Stimulated activated naive CD4-positive, alpha-beta T cell (primary cell): ENCODE measurements at places on chromosomes 16 and 17.

DNA sequence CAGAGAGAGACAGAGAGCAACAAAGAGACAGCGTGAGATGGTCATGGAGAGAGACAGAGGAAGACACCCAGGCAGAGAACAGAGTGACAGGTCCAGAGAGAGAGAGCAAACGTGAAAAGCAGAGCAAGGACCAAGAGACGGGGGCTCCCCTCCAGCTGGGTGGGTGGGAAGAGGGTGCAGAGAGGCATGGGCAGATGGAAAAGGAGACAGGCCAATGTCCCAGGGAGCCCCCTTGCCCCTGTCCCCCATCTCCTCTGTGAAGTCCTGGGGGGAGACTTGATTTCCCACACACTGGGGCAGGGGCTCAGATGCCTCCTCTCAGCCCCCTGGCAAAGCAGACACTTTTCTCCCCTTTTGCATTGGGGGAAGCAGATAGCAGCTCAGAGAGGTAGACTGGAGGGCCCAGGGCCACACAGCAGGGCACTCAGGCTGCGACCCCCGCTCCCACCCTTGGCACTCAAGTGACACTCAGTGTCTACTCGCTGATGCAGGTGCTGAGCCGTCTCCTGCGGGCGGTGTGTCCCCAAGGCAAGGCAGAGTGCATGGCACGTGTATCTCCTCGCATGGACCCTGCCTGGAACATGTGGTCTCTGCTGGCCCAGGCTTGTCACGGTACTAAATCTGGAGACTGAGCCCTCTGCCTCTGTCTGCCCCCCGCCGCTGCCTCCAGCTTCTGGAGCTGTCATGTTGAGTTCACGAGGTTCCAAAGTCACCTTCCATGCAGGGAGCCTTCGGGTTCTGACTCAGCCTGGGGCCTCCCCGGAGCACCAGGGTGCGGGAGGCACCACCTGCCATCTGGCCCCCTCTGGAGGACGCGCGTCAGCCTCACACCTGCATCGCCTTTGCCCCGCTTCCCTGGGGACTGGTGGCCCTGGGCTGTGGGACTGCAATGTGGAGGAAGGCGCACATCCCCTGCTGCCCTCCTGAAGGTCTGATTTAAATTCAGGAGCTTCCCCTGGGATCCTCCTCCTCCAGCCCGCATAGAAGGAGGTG is 215.9 kb upstream of the GSE1 start:
- no peak for DNase-seq

- DNase-seq = no peak
Measured at GRCh38 chr16:15834502-15834901, 22.3 kb downstream of the MYH11 start.

- no peak for DNase-seq
Measured at GRCh38 chr16:26724189-26724588, 342.5 kb upstream of the C16orf82 start.

DNA sequence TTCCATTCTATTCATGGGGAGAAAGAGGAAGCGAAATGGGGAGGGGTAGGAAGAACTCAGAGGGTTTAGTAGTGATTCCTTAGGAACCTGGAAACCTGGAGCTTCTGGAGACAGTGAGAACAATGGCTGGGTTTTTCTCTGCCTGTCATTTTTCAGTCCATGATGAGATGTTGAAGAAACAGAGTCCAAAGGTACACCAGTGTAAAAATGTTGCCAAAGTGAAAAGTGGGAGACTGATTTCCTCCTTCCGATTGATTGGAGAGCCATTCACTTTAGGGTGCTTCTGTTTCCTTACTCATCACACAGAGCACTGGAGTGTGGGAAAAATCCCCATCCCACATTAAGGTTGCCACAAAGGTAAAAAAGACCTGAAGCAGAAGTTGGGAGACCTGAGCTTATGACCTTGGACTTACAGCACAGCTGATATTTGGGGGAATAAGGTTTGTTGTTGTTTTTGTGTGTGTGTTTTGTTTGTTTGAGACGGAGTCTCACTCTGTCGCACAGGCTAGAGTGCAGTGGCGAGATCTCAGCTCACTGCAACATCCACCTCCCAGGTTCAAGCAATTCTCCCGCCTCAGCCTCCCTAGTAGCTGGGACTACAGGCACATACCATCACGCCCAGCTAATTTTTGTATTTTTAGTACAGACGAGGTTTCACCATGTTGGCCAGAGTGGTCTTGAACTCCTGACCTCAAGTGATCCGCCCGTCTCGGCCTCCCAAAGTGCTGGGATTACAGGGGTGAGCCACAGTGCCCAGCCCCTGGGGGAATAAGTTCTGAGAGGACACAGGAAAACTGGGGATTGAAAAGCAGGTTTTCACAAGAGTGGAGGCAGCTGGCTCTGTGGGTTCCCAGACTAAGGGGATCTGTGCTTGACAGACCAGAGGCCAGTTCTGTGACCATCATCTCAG is 1.4 kb upstream of the DHX8 start:
- no peak for DNase-seq

DNA sequence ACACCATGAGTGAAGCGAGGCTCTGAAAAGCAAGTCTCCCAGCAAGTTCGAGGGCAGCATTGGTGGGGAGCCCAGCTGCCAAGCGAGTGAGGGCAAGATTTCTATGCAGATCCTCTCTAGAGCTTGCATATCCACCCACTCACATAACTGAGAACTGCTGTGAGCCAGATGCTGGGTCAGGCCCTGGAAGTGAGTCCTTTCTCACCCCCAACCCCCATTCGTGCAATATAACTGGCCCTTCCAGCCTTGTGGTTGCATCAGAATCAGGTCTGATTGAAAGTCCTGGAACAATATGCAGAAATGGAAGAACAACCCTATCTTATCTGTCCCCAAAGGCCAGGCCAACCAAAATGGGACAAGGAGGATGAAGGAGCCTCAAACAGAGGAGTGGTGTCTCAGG is 146.6 kb downstream of the IRX5 start:
- DNase-seq = no peak

- DNase-seq = no peak
Measured at GRCh38 chr16:69378760-69379159, 7.0 kb downstream of the TERF2 start.
